Epithelial cell of alveolus of lung (primary cell): ENCODE measurements at places on chromosomes 7 and 10. TPM values are rescaled to one million over a fixed set of nuclear protein-coding genes. Genes with fewer than 3 reads are reported as not detected.

The DRGX gene
- not detected in 2 replicates for total RNA-seq

The HMX3 gene
- not detected in 2 replicates for total RNA-seq

The SHTN1 gene
- 1.6 and 2.1 TPM in 2 replicates for total RNA-seq

The NKX1-2 gene
- total RNA-seq: 0.26 TPM in 1 of 2 replicates, not detected in the other

The AGR3 gene
- not detected in 2 replicates for total RNA-seq

The MICALL2 gene
- total RNA-seq: 14.0 and 31.9 TPM in 2 replicates

The SPRN gene
- under 0.01 and 0.08 TPM in 2 replicates for total RNA-seq

The NYAP1 gene
- total RNA-seq: 2.2 and 10.5 TPM in 2 replicates

The HKDC1 gene
- total RNA-seq: 0.13 TPM in 1 of 2 replicates, not detected in the other

The LIPM gene
- total RNA-seq: not detected in 2 replicates

The STOX1 gene
- total RNA-seq: 0.48 TPM in 1 of 2 replicates, not detected in the other

The LRRC61 gene
- total RNA-seq: 1.2 and 11.8 TPM in 2 replicates

The SYNPO2L gene
- total RNA-seq: 0.08 TPM in 1 of 2 replicates, not detected in the other

The FOXI2 gene
- total RNA-seq: not detected in 2 replicates

The FBXL13 gene
- total RNA-seq: 0.16 and 0.39 TPM in 2 replicates

The SRRM3 gene
- total RNA-seq: 7.1 and 8.5 TPM in 2 replicates

The OR2A7 gene
- total RNA-seq: 0.13 and 0.56 TPM in 2 replicates

The CCDC172 gene
- not detected in 2 replicates for total RNA-seq

The ACTR1A gene
- total RNA-seq: 116 and 169 TPM in 2 replicates
